ENCODE measurements at places on chromosomes 13 and 19. TPM values are rescaled to one million over a fixed set of nuclear protein-coding genes. Genes with fewer than 3 reads are reported as not detected.

RDH13 gene
- polyA plus RNA-seq: 8.9 TPM

DNA sequence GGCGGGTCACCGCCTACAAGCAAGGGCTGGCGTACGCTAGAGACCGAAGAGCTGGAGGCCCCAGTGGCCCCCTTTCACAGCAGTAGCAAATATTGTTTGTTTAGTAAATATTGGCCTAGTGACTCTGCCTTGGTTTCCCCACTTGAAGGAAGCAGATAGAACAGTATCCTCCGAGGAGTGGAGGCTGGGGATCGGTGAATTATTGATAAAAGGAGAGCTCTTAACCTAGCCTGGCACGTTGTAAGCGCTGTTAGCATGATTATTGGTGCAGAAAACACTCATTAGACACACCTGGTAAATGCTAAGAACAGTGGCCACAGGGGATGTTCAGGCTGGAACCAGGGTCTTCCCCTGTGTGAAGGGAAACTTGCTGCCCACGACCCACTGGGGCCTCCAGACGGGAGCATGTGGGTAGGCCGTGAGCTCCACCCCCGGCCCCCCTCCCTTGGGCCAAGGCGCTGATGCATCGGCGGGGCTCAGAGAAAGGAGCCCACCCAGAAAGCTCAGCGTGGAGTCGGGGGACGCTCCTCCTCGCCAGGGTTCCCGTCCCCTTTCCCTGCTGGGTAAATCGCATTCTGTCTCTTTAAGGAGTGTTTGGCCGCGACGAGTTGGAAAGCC, 2.3 kb downstream of the IER2 start:
- DNase-seq: no peak

DNA sequence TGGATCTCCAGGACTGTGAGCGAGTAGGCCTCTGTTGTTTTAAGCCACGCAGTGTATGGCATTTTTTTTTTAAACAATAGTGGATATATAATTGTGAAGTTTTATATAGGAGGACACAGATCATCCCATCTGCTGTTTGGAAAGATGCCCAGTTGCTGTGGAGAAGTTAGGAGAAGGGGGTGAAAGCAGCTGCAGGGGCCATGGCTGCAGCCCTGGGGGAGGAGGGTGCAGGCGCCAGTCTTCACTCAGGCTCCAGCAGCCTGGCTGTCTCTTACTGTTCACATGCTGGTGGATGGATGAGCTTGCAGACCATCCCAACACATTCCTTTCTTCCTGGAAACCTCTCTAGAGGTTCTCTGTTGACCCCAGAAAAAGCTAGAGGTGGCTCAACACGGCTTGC, 242.3 kb downstream of the TEX29 start:
- DNase-seq: no peak

- DNase-seq: no peak
These were observed 16.6 kb downstream of the PLK5 start for GRCh38 chr19:1540365-1540925.

Measured in SK-N-SH (cell line).